ENCODE measurements at places on chromosomes 7 and 10.
A peak's percentile ranks its signal among the peaks of the same experiment; 100 is the strongest.

- no peak for DNase-seq
Measured at GRCh38 chr10:17850501-17850900, 41.4 kb downstream of the MRC1 start.

- peak; percentile 14 for DNase-seq
Measured at GRCh38 chr7:135599471-135599870, 41.8 kb downstream of the NUP205 start.

DNA sequence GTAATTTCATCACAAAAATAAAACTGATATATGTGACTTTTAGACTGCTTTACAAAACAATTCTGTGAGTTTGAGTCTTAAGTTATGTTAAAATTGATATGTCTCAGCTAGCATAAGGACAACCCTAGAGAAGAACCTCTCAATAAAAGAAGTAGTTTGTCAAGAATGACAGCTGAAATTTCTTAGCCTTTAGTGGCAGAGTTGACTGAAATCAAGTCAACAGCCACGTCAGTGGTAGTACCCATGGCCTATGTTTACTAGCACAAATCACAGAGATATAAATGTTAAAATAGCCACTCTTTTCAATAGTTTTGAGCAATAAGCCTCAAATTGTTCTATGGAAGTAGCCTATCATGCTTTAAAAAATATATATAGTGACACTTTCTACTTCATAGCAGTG is 138.9 kb upstream of the FERD3L start:
- DNase-seq, result peak; percentile 54

DNA sequence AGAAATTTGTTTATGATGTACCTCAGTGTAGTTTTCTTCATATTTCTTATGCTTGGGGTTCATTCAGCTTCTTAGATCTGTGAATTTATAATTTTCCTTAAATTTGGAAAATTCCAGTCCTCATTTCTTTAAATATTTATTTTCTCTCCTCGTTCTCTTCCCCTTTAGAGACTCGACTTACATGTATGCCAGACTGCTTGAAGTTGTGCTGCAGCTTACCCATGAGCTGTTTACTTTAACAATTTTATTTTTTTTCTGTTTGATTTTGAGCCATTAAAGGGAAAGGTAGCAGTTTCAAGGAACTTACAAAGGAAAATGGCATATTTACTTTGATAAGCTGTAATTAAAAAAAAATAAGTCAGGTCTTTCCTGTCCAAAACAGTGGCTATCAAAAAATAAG is 123.0 kb upstream of the ZNF32 start:
- DNase-seq, result no peak

DNA sequence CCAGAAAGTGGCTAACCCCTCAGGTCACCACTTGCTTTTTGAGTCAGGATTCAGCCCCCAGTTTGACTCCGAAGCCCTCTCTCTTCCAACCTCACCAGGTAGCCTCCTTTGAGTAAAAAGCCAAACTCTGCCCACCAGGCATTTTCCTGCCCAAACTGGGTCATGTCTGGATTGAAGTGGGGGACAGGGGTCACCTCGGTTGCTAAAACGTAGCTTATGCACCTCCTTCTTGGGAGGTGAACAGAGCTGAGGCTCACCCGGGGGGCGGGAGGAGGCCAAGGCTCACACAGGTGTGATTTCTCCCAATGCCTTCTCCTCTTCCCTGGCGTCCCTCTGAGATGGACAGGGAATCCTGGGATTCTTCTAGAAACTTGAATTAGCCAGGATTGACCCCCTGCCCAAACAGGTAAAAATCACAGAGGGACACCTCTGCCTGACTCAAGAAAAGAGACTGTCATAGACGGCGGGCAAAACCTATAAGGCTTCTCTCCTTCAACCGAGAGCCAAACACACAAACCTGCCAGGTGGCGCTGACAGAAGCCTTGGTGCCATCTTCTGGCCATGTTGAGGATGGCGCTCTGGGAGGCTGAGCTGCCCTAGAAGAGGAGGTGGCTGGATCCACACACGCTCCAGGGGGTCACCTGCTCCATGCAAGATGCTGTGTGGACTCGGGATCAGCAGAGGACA is 51.6 kb downstream of the PRLHR start:
- DNase-seq, result peak; percentile 17

DNA sequence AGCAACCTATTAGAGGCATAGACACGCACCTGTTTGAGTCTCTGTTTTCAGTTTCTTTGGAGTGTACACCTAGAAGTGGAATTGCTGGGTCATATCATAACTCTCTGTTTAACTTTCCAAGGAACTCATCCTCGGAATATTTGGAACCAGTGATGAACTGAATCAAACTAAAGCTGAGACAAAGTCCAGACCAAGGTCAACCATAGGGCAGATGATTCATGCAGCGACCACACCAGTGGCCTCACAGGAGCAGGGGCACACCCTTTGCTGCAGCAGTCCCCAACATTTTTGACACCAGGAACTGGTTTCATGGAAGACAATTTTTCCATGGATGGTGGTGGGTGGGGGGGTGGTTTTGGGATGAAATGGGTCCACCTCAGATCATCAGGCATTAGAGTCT is 4.9 kb upstream of the OPTN start:
- DNase-seq, result no peak

GRCh38 chr7:82382276-82382675 is 61.3 kb downstream of the CACNA2D1 start:
- no peak for DNase-seq

DNA sequence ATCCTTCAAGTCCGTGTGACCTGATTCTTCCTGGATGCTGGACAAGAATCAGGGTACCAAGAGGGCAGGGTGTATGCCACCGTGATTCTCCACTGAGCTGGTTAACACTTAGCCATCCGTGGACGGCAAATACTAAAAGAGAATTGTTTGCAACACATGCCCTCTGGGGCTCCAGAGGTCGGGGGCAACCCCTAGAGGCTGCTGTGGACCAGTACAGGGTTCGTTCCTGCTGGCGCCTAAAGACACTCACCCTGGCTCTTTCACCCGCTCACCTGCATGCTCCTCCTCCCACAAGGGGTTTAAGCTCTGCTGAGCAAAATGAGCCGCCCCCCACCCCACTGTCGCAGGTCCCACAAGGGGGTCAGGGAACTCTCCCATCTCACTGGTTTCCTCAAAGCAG is 148.7 kb upstream of the ITGB1 start:
- no peak for DNase-seq

- no peak for DNase-seq
Measured at GRCh38 chr7:78514634-78515033, 716.1 kb downstream of the PHTF2 start.

DNA sequence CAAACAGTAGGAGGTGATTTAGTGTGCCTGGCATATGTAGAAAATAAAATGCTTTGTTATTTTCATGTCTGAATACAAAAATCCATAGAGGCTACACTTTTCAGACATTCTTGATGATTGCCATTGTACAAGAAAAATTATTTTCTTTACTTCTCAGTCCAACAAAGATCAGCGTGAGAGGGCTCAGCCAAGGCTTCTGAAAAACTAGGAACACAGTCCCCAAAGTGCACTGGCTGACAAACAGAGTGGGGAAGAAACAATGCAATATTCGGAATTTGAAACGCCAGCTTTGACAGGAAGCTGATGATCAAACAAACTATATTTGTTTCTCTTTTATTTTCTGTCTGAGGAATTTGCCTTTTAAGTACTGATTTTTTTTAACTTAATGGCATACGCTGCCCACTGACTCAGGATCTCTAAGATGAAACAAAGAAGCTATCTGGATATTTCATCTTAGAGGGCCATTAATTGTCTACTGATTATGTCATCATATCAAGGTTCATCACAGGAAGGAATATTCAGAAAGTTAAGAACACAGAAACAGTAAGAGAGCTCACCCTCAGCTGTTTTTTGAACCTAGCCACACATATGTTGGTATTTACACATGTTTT is 197.0 kb upstream of the INHBA start:
- no peak for DNase-seq

- no peak for DNase-seq
Measured at GRCh38 chr10:96406091-96406490, 47.3 kb upstream of the OPALIN start.

DNA sequence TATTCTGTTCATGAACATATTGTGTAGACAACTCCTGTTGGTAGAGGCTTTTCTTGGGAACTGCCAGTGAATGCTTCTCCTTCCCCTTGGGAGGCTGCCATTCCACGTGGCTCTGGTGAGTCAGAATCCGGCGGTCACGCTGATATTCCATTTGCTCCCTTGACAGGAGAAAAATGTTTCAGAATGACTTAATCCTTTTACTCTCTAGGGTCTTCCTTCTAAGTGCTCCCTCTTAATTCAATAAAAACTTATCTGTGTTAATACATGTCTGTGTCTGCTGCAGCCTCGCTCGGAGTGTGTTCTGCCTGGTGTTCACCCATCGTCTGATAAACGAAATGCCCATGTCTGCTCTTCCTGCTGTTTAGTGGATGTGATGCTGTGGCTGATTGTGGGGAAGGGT is 278.6 kb downstream of the ARHGAP12 start:
- peak; percentile 85 for DNase-seq
